Esophagus muscularis mucosa (tissue), 4 donors: ENCODE measurements at places on chromosomes 6 and 20. TPM values are rescaled to one million over a fixed set of nuclear protein-coding genes. Genes with fewer than 3 reads are reported as not detected.

GRCh38 chr6:36793296-36793912 lies 45.8 kb downstream of the CPNE5 start:
- no peaks in the 10 kb centered on the region for H3K36me3 ChIP-seq
- no peak overlapping the region for H3K27ac ChIP-seq
- no peaks in the 10 kb centered on the region for H3K27me3 ChIP-seq
- H3K4me3 ChIP-seq = no peak overlapping the region

MPIG6B gene
- total RNA-seq = not detected

CAGE1 gene
- not detected for total RNA-seq

UFL1 gene
- 21.9 TPM for total RNA-seq

SESN1 gene
- 69.4 TPM for total RNA-seq

DNA sequence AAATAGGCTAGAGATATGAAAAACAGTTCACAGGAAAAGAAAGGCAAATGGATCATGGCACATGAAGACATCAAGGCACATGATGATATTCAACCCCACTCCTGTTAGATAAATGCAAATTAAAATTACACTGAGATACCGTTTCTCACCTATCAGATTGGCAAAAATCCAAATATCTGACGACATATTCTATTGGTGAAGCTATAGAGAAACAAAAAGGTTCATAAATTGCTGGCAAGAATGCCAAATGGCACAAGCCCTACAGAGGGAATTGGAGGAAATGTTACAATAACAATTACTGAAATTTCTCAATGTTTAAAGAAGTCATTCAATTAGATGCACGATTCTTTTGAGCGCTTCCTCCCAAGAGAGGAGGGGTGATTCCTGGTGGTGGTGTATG lies 45.3 kb upstream of the DSN1 start:
- H3K4me1 ChIP-seq = peaks cover 50% of the 10 kb centered on the region
- H3K27ac ChIP-seq = peak overlapping the region; percentile 65
- no peak overlapping the region for H3K4me3 ChIP-seq
- H3K36me3 ChIP-seq = peaks cover 40% of the 10 kb centered on the region

DNA sequence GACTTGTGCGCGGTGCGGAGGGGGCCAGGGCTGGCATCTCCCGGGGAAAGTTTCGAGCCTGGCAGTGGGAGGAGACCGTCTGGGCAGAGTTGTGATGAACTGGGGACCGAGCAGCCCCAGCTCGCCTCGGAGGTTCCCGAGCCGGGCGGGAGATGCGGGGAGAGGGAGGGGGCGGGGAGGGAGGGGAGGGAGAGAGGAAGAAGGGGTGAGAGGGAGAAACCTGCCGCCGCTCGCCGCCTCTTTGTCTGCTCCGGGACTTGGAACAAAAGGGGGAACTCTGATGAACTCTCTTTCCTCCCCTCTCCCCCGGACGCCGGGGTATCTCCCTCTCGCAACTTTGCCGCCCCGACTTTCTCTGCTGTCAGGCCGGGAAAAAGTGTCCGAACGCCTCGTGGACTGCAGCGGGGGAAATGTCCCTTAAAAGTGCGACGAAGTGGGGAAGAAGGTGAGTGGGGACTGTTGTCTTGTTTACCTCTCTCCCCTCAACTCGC lies 72.7 kb downstream of the SOX4 start:
- peak overlapping the region; percentile 63 for H3K4me3 ChIP-seq
- peaks cover 56% of the 10 kb centered on the region for H3K4me1 ChIP-seq
- H3K27me3 ChIP-seq = no peaks in the 10 kb centered on the region

DNA sequence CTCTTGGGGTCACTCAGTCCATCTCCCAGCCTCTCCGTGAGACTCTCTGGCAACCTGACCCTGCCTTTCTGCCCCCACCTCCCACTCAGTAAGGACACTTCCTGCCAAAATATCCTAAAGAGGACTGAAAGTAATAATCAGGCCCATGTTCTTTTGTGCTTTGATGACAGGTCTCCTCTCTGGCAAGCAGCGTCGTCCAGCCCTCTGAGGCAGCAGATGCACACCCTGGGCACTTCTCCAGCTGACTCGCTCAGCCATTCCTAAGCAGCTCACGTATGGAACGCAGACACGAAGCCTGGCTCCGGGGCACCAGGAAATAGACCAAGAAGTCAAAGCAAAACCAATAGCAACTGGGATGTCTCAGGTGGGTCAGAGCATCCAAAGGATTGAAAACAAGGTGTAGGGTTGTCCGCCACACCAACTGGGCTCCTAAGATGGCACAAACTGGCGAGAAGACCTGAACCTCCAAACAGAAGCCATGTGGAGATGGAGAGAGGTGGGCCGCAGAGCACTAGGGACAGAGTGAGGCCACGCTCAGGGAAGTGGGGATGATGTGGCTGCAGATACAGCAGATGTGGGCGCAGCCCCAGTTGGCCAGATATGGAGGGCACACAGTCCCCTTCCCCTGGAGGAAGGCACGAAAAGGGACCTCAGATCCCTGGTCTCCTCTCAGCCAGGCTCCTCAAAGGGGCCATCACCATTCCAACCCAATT lies 99.3 kb downstream of the PRND start:
- peak overlapping the region; percentile 85 for H3K4me3 ChIP-seq
- H3K4me1 ChIP-seq = peaks cover 60% of the 10 kb centered on the region
- no peaks in the 10 kb centered on the region for H3K36me3 ChIP-seq
- H3K27ac ChIP-seq = peak overlapping the region; percentile 80
- no peak for DNase-seq

- peak overlapping the region; percentile 92 for H3K27ac ChIP-seq
- H3K27me3 ChIP-seq = no peaks in the 10 kb centered on the region
- no peaks in the 10 kb centered on the region for H3K36me3 ChIP-seq
These were observed 1.2 kb downstream of the ABHD12 start for GRCh38 chr20:25389401-25389857.

DNA sequence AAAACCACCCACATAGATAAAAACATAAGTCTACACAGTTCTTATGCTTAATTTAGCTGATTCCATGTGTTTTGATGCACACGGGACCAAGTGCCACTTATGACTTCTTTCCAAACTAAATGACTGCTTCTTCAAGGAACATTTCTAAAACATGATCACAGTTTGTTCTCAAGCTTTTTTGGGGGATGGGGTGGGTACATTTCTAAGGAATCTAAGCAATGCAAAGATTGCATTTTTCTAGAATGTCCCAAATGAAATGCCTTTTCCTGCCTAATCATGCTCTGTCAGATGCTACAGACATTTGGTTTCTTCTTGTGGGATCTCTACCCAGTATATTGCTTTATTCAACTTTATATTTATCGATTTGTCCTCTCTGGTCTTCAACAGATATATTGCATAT lies 496.8 kb upstream of the JAG1 start:
- H3K4me3 ChIP-seq = no peak overlapping the region
- H3K27me3 ChIP-seq = no peaks in the 10 kb centered on the region
- H3K36me3 ChIP-seq = no peaks in the 10 kb centered on the region
- no peak for DNase-seq
- H3K4me1 ChIP-seq = no peaks in the 10 kb centered on the region

- H3K4me1 ChIP-seq = no peaks in the 10 kb centered on the region
- H3K36me3 ChIP-seq = no peaks in the 10 kb centered on the region
- no peak overlapping the region for H3K27ac ChIP-seq
- no peak for DNase-seq
- no peaks in the 10 kb centered on the region for H3K27me3 ChIP-seq
- no peak overlapping the region for H3K4me3 ChIP-seq
These were observed 162.4 kb downstream of the CDKAL1 start for GRCh38 chr6:20696676-20697075.

GCNT2 gene
- total RNA-seq = 23.2 TPM

DNA sequence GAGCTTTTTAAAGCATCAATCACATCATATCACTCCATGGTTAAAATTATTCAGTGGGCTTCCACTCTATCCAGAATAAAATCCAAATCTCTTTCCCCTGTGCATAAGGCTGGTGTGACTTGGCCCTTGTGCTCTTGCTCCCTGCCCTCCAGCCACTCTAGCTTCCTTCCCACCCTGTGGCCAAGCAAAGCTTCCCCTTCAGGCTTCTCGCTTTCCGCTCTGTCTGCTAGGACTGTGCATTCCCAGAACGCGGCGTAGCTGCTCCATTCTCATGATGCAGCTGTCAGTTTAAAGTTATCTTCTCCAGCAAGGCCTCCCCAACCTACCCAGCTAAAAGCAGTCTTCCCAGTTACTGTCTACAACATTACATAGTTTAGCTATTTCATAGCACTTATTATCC lies 19.4 kb upstream of the KCNK16 start:
- DNase-seq = no peak
- peaks cover 36% of the 10 kb centered on the region for H3K4me1 ChIP-seq
- H3K36me3 ChIP-seq = no peaks in the 10 kb centered on the region

CRYBG1 gene
- 2.1 TPM for total RNA-seq

GRCh38 chr6:37851997-37852524 lies 32.5 kb downstream of the ZFAND3 start:
- no peaks in the 10 kb centered on the region for H3K27me3 ChIP-seq
- DNase-seq = no peak
- H3K27ac ChIP-seq = no peak overlapping the region

SMIM13 gene
- 11.5 TPM for total RNA-seq

DNA sequence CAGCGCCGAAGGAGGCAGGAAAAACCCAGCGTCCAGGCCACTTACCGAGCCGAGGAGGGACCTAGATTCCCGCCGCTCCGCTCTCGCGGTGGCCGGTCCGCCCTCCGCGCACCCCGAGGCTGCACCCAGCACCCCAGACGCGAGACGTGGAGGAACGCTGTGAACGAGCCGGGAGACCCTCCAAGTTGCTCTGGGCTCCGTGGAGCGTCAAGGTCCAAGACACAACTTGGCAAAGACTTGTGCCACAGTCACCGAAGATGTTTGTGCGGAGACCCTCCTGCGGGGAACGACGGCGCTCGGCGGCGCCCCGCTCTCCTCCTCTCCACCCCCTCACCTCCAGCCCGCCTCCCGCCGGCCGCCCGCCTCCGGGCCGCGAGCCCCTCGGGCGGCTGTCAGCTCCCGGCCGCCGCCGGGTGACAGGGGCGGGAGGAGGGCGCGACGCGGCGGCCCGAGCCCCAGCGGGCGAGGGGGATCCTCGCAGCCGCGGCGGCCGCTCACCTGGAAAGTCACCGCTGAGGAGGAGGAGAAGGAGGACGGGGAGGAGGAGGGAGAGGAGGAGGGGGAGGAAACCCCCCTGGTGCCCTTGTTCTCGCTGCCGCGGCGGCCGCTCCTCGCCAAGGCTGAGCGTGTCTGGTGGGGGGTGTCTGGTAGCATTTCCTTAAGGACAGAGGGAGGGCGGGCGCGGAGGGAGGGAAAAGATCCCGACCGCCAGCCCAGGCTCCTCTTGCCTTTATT lies 637 bp upstream of the HIVEP2 start:
- H3K27me3 ChIP-seq = no peaks in the 10 kb centered on the region
- H3K4me3 ChIP-seq = peak overlapping the region; percentile 92
- peak; percentile 92 for DNase-seq
- no peaks in the 10 kb centered on the region for H3K36me3 ChIP-seq
- peak overlapping the region; percentile 98 for H3K27ac ChIP-seq
- peaks cover 29% of the 10 kb centered on the region for H3K4me1 ChIP-seq

SLC12A5 gene
- total RNA-seq = not detected

NKAIN4 gene
- total RNA-seq = 0.17 TPM

- DNase-seq = no peak
- no peak overlapping the region for H3K4me3 ChIP-seq
- no peak overlapping the region for H3K27ac ChIP-seq
These were observed 468.1 kb downstream of the CD83 start for GRCh38 chr6:14585689-14586088.

KIF13A gene
- 83.2 TPM for total RNA-seq

GRCh38 chr20:50569864-50570836 lies 60.0 kb downstream of the PTPN1 start:
- peaks cover 11% of the 10 kb centered on the region for H3K36me3 ChIP-seq
- H3K27me3 ChIP-seq = no peaks in the 10 kb centered on the region
- peaks cover 51% of the 10 kb centered on the region for H3K4me1 ChIP-seq
- no peak for DNase-seq
- no peak overlapping the region for H3K27ac ChIP-seq

DNA sequence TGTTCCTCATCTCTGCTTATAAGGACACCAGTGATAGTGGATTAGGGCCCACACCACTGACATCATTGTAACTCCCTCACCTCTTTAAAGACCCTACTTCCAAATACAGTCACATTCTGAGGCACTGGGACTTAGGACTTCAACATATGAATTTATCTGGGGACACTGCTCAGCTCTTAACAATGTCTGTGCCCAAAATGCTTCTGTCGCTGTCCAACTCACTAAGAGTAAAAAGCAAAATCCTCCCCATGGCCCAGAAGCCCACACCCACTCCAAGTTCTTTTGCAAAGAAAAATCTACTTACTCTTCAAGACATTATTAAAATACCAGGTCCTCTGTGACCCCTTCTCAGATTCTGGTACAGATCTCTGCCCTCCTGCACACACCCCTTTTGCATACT lies 116.2 kb downstream of the TBC1D7 start:
- H3K36me3 ChIP-seq = no peaks in the 10 kb centered on the region
- no peaks in the 10 kb centered on the region for H3K27me3 ChIP-seq
- no peak overlapping the region for H3K4me3 ChIP-seq
- peaks cover under 1% of the 10 kb centered on the region for H3K4me1 ChIP-seq
- no peak for DNase-seq

FOXQ1 gene
- 2.7 TPM for total RNA-seq

DNA sequence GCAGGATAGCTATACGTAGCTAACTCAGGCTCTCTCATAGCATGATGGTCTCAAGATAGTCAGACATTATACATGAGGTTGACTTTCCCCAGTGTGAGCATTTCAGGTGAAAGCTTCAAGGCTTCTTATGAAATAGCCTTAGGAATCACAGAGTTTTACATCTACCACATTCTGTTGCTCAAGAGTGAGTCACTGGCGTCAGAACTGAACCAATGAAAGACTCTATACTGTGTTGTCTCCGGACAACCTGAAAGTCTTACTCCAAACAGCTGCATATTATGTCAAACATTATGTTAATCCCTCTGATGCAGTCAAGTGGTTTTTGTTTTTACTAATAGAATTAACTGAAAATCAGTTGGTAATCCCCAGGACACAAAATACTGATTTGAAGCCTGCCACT lies 79.8 kb upstream of the TRDN start:
- no peak for DNase-seq
- H3K4me1 ChIP-seq = no peaks in the 10 kb centered on the region
- no peak overlapping the region for H3K27ac ChIP-seq

- peak overlapping the region; percentile 87 for H3K4me3 ChIP-seq
- H3K36me3 ChIP-seq = peaks cover 76% of the 10 kb centered on the region
- H3K27ac ChIP-seq = peak overlapping the region; percentile 100
- peaks cover 33% of the 10 kb centered on the region for H3K4me1 ChIP-seq
- no peak for DNase-seq
These were observed 6.3 kb downstream of the BRD2 start for GRCh38 chr6:32974541-32975308.

GABRR1 gene
- not detected for total RNA-seq

- H3K4me1 ChIP-seq = peaks cover 18% of the 10 kb centered on the region
- DNase-seq = no peak
- no peak overlapping the region for H3K27ac ChIP-seq
These were observed 89.0 kb downstream of the CD40 start for GRCh38 chr20:46206992-46207549.

SLC17A1 gene
- not detected for total RNA-seq

DNA sequence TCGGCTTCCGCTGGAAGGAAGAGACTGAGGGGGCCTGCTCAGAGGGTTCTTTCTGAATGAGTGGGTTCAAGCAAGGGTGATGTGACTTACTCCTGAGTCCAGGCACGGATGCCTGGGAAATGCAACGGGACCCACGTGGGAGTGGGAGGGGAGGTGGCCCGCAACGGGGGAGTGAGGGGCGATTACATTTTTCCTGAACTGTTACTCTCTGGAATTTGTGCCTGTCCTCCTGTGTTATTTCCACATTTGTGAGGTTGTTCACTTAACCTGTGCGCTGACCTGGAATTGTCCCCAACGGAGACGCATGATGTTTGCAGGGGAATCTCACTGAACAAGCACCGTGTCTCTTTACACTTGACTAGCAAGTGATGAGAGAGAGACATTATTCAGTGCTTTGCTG lies 209.4 kb downstream of the CDH4 start:
- H3K36me3 ChIP-seq = no peaks in the 10 kb centered on the region
- H3K27me3 ChIP-seq = no peaks in the 10 kb centered on the region
- H3K4me3 ChIP-seq = no peak overlapping the region
- H3K4me1 ChIP-seq = no peaks in the 10 kb centered on the region
- H3K27ac ChIP-seq = no peak overlapping the region
- DNase-seq = no peak
